Progenitor cell of endocrine pancreas (in vitro differentiated cells): ENCODE measurements at places on chromosomes 16 and 17.

DNA sequence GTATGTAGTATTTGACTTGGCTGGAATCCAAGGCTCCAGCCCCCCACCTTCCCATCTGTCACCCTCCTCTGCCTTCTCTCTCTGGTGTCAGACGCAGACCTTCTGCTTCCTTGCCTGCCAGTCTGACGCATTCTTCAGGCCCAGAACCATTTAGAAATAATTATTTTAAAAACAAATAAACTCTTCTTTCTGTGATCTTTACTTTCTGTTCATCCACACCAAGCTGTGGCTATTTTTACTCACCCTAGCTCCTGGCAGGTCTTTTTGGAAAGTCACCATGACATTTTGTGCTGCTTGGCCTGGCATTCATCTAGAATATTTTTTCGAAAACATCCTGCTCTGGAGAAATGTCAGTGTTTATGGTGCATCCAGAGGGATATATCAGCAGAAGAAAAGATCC lies 330.7 kb upstream of the ASIC2 start:
- no peaks in the 10 kb centered on the region for H3K4me1 ChIP-seq
- no peak overlapping the region for H3K4me3 ChIP-seq
- peaks cover 13% of the 10 kb centered on the region for H3K27me3 ChIP-seq
- H3K27ac ChIP-seq, result no peak overlapping the region
- DNase-seq, result no peak

- peaks cover 34% of the 10 kb centered on the region for H3K4me1 ChIP-seq
- DNase-seq, result no peak
- peaks cover 4% of the 10 kb centered on the region for H3K36me3 ChIP-seq
- peak overlapping the region; percentile 75 for H3K27ac ChIP-seq
Measured at GRCh38 chr17:57438066-57438731, 181.9 kb downstream of the MSI2 start.

GRCh38 chr16:65312071-65312470 lies 190.2 kb upstream of the CDH11 start:
- no peaks in the 10 kb centered on the region for H3K4me1 ChIP-seq
- DNase-seq, result no peak
- no peak overlapping the region for H3K4me3 ChIP-seq
- no peaks in the 10 kb centered on the region for H3K36me3 ChIP-seq
- H3K27me3 ChIP-seq, result peaks cover 7% of the 10 kb centered on the region
- H3K27ac ChIP-seq, result no peak overlapping the region

DNA sequence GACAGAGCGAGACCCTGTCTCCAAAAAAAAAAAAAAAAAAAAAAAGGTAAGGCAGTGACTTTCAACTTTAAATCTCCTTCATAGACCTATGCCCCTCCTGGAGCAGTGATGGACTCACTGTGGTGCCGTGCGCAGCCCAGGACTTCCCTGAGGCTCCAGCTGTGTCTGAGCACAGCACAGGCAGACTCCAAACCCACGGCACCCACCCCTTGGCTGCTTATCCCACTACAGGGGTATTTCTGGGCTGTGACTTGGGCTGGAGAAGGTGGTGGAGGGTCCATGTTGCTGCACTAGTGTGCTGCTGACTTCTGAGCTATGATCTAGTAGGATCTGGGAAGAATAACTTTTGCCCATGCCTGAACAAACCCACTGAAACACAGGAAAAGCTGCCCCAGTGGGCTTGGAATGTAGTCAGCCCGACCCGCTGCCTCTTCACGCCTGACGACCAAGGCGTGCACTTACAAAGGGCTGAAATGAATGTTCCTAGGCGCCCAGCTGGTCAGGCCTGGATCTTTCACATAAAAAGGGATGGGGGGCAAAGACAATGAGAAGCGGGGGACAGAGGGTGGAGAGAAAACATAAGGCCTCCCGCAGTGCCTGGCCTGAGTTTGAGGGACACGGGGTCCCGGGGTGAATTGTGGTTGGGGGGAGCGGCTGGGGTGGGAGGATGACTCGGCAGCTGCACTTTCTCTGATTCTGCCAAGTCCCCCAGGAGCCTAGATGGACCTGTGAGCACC lies 83.0 kb downstream of the IRF8 start:
- peaks cover 7% of the 10 kb centered on the region for H3K4me1 ChIP-seq
- H3K27me3 ChIP-seq, result peaks cover 33% of the 10 kb centered on the region
- DNase-seq, result no peak

DNA sequence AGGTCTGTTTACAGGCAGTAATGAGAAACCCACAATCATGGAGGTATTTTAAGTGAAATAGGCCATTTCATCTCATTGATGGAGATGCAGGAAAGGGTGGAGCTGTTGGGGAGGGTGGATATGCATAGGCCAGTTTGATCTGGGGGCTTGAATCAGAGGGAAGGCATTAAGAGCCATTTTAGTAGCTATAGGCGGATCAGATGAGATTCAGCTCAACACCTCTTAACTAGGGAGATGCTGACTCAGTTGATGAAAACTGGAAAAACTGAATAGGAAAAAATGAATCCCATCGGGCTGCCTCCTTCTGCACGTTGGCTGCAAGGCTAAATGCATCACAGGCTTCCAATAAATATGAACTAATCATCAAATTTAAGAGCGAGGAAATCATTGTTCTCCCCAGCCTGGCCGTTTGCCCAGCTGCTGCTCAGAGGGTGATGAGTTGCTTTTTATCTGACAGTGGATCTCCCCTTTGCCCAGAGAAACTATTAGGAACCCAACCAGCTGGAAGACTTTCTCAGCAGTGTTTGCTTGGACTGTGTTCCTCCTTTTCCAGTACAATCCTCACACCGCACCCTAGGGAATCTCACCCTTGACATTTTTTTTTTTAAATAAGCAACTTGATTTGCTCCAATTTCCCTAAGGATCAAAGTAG lies 149.6 kb downstream of the SOX9 start:
- H3K27ac ChIP-seq, result no peak overlapping the region
- no peak overlapping the region for H3K4me3 ChIP-seq
- H3K27me3 ChIP-seq, result peaks cover 22% of the 10 kb centered on the region
- no peaks in the 10 kb centered on the region for H3K36me3 ChIP-seq
- H3K4me1 ChIP-seq, result peaks cover 11% of the 10 kb centered on the region

- H3K27ac ChIP-seq, result no peak overlapping the region
- no peaks in the 10 kb centered on the region for H3K36me3 ChIP-seq
- H3K27me3 ChIP-seq, result no peaks in the 10 kb centered on the region
- H3K4me3 ChIP-seq, result no peak overlapping the region
- H3K4me1 ChIP-seq, result peaks cover 25% of the 10 kb centered on the region
- DNase-seq, result no peak
Measured at GRCh38 chr17:40902498-40902897, 17.5 kb upstream of the KRT20 start.

GRCh38 chr17:48258331-48258730 lies 150.8 kb downstream of the SNX11 start:
- peaks cover 22% of the 10 kb centered on the region for H3K4me1 ChIP-seq
- DNase-seq, result no peak
- H3K4me3 ChIP-seq, result no peak overlapping the region
- H3K36me3 ChIP-seq, result no peaks in the 10 kb centered on the region

GRCh38 chr17:76254275-76254674 lies 10.9 kb upstream of the UBALD2 start:
- peaks cover 2% of the 10 kb centered on the region for H3K36me3 ChIP-seq
- H3K4me3 ChIP-seq, result no peak overlapping the region
- no peaks in the 10 kb centered on the region for H3K27me3 ChIP-seq
- H3K27ac ChIP-seq, result no peak overlapping the region
- H3K4me1 ChIP-seq, result peaks cover 25% of the 10 kb centered on the region

DNA sequence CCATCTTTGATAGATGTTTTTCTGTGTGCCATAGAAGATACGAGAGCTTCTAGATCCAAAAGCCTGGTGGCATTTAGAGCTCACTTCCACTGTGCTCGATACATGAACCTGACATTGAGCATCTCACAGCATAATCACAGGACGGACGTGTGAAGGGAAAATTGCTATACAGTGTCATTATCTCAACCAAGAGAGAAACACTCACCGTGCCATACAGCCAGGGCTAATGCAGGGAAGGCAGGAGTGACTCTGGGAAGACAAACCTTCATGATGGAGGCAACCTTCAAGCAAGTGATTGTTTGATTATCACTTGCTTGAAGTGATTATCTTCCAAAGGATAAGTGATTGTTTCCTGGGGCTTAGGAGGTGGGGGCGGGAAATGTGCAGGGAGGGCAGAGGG lies 218.2 kb upstream of the HSBP1 start:
- DNase-seq, result no peak
- peaks cover 10% of the 10 kb centered on the region for H3K4me1 ChIP-seq
- H3K36me3 ChIP-seq, result no peaks in the 10 kb centered on the region
- H3K27ac ChIP-seq, result no peak overlapping the region
- no peak overlapping the region for H3K4me3 ChIP-seq

DNA sequence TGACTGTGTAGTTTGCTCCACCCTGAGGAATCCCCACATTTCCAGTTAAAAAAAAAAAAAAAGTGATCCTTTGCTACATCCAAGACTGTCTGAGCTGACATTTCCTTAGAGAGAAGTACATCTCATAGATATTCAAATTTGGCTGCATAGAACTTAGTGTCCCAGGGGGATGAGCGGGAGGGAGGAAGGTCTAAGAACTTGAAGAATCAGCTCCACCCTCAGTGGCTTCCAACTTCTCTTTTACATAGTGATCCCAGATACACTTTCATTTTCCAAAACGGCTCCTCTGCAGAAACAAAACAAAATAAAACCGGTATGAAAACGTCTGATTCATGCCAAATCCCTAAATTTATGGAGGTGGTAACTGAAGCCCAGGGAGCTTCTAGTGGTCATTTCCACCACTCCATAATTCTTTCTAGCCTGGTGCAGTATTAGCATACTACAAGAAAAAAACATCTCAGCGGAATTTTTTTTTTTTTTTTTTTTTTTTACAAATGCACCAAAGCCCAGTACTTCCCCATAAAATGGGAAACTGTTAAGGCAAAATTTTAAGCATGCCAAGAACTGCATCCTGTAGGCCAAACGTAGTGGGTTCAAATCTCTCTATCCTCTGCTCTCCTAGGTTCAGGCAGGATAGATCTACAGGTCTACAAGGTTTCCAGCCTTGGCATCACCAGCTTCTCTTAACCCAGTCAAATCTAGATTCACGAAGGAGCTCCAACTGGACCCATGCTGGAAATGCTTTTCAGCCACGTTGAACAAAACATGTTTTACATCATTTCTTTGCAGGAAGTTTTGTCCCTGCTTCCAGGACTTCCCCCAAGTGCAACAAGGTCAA lies 29.3 kb downstream of the MAF start:
- peaks cover 39% of the 10 kb centered on the region for H3K27me3 ChIP-seq
- no peaks in the 10 kb centered on the region for H3K36me3 ChIP-seq
- peaks cover under 1% of the 10 kb centered on the region for H3K4me1 ChIP-seq
- H3K4me3 ChIP-seq, result no peak overlapping the region
- no peak overlapping the region for H3K27ac ChIP-seq

GRCh38 chr17:62592341-62593099 lies 35.0 kb upstream of the MRC2 start:
- no peaks in the 10 kb centered on the region for H3K27me3 ChIP-seq
- H3K27ac ChIP-seq, result no peak overlapping the region
- no peaks in the 10 kb centered on the region for H3K4me1 ChIP-seq
- H3K36me3 ChIP-seq, result peaks cover 44% of the 10 kb centered on the region

GRCh38 chr17:21674242-21674731 lies 18.0 kb upstream of the KCNJ18 start:
- H3K27me3 ChIP-seq, result no peaks in the 10 kb centered on the region
- peaks cover 8% of the 10 kb centered on the region for H3K36me3 ChIP-seq
- no peak for DNase-seq
- H3K4me3 ChIP-seq, result no peak overlapping the region
- no peaks in the 10 kb centered on the region for H3K4me1 ChIP-seq

- peaks cover 8% of the 10 kb centered on the region for H3K36me3 ChIP-seq
- peak; percentile 79 for DNase-seq
- peaks cover 3% of the 10 kb centered on the region for H3K4me1 ChIP-seq
- H3K27me3 ChIP-seq, result peaks cover 20% of the 10 kb centered on the region
- no peak overlapping the region for H3K27ac ChIP-seq
- H3K4me3 ChIP-seq, result no peak overlapping the region
Measured at GRCh38 chr16:181565-182021, 1.3 kb downstream of the HBQ1 start.

GRCh38 chr17:74368341-74369081 lies 1.2 kb downstream of the GPR142 start:
- DNase-seq, result peak; percentile 62
- H3K4me1 ChIP-seq, result peaks cover 17% of the 10 kb centered on the region
- no peak overlapping the region for H3K4me3 ChIP-seq
- no peaks in the 10 kb centered on the region for H3K36me3 ChIP-seq

DNA sequence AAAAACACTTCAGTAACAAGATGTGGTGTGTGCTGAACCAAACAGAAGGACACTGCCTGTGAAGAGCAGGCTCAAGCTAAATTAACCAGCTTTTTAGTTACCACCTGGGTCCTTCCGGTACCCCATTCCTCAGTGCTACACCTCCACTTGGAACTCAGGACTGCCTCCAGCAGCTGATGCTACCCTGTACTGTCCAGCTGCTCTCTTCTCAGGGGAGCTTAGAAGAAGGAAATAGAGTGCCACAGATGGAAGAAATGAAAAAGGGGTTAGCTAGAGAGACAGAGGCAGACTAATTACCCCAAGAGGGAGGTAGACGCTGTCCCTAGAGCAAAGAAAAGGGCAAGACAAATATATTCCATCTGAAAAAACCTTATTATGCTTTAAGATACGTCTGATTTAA lies 5.7 kb downstream of the MED13 start:
- peaks cover 49% of the 10 kb centered on the region for H3K4me1 ChIP-seq
- H3K27me3 ChIP-seq, result no peaks in the 10 kb centered on the region
- H3K36me3 ChIP-seq, result peaks cover 15% of the 10 kb centered on the region
- H3K4me3 ChIP-seq, result peak overlapping the region; percentile 11
- DNase-seq, result no peak

- no peak for DNase-seq
- H3K27me3 ChIP-seq, result no peaks in the 10 kb centered on the region
- no peak overlapping the region for H3K27ac ChIP-seq
- peaks cover 46% of the 10 kb centered on the region for H3K4me1 ChIP-seq
- peaks cover 3% of the 10 kb centered on the region for H3K36me3 ChIP-seq
Measured at GRCh38 chr16:14109077-14109775, 38.1 kb downstream of the MRTFB start.

GRCh38 chr17:41052566-41052965 lies 2.5 kb downstream of the KRTAP2-2 start:
- H3K4me1 ChIP-seq, result peaks cover 2% of the 10 kb centered on the region
- DNase-seq, result no peak
- peaks cover 2% of the 10 kb centered on the region for H3K36me3 ChIP-seq
- H3K27ac ChIP-seq, result no peak overlapping the region
- H3K27me3 ChIP-seq, result no peaks in the 10 kb centered on the region

DNA sequence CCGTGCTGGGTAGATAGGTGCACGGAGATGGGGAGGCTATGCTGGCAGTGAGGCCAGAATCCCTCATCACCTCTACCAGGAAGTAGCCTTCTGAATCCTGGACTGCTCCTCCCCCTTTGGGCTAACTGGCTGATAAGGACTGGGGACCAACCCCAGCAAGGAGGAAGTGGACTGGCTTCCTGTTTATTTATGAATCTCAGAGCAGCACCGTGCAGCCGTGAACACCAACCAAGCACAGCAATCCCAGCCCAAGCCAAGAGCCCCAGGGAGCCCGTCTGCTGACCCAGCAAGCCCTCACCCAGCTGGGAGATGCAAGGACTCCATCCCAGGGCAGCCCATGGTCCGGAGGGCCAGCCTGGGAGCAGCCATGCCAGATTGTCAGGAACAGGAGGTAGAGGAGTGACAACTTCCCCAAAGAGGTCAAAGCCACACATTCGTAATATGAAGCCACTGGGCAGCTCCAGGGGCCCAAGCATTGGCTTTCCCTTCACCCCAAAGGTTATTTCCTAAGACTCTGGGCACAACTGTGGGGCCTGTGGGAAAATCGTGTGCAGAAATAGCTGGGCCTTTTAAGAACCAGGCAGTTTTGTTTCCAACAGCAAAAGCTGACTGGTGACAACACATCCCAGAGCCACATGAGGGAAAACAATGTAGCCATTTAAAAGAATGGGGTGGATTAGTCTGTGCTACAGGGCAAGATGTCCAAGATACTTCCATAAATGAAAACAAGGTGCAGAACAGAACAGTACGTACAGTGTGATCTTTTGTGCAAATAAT lies 23.9 kb downstream of the PHB1 start:
- H3K4me3 ChIP-seq, result no peak overlapping the region
- DNase-seq, result no peak
- H3K27me3 ChIP-seq, result peaks cover 4% of the 10 kb centered on the region
